ENCODE measurements at places on chromosomes 2 and 18.

DNA sequence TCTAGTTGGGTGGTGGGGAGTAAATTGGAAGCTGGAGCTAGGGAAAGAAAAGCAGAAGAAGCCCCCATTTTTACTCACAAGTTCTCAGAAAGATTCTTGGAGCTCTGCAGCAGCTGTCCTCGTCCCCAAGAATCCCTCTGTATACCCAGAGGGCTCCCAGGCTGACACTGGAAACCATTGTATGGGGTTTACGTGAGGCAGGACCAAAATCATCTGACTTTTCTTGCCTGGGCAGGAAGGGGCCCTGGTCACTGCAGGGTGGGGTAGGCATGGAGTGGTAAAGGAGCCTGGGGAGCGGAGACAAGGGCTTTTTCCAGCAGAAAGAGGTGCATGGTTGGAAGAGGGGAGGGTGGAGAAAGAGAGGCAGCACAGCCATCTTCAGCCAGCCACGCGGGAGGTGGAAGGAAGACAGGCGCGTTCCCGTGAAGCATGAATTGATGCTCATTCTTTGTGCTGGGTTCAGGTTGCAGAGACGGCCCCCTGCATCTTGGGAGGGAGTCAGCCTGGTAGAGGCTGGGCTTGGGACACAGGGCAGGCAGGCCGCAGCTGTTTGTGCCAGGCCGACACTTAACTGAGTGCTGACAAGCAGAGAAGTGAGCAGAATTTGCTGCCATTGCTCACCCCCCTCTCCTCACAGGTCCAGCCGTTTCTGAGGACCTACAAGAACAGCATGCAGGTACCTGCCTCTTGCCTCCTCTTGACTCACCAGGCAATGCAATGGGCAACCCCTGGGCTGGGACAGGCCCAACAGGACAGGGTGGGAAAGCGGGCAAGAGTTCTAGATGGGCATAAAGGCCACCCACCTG lies 94.8 kb downstream of the PLB1 start:
- DNase-seq, result no peak

GRCh38 chr2:25514043-25514637 lies 159.2 kb downstream of the DTNB start:
- DNase-seq, result no peak

DNA sequence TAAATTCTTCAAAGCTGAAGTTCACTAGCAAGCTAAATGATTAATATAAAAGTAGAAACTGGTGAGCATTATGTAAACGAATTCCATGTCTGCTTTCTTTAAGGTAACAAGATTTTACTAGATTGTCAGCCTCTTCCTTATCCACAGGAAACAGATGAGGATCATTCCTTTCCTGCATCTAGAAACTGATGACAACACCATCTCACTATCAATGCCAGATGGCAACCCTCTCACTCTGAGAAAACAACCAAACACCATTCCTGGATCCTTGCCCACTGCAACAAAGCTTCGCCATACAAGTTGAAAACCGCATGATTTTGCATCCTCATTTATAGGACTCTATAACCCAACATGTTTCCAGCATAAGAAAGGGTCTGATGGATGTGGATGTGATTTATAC lies 122.9 kb downstream of the ZNF521 start:
- no peak for DNase-seq

GRCh38 chr2:8662239-8662879 lies 19.5 kb upstream of the ID2 start:
- no peak for DNase-seq

DNA sequence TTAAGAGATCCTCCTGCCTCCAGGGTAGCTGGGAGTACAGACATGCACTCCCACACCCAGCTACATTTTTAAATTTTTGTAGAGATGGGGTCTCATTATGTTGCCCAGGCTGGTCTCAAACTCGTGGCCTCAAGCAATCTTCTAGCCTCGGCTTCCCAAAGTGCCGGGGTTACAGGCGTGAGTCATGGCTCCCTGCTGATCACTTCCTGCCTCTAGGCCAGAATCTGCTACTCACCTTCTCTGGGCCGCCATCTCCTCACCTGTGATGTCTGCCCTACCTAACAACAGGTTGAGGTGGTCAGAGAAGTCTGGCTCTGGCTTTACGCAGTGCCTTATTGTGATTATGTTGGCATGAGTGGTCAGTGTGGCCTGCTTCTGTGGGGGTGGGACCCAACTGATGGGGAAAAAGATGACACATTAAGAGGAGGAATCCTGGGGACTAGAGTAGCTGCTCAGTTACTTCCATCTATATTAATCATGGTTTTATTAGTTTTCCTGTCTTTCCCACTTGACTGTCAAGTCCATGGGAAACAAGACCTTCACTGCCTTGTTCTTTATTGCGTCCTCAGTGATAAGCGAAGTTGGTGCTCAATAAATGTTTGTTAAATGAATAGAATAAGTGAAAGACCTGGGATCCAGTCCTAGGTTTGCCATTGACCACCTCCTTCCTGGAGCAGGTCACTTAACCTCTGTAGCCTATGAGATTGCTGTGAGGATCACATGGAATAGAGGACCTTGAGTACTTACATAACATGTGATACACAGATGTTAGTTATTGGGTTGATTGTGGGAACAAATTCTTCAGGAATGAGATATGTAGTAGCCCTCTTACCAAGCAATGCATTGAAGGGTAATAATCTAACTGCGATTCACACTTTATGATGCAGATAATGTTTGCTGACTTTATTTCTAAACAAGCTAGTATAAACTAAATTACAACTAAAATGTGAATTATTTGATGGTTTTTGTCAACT lies 15.7 kb downstream of the KCTD1 start:
- DNase-seq, result no peak

All from C1 segment of cervical spinal cord (tissue), 14 donors.